ENCODE measurements at places on chromosomes 5 and 9. TPM values are rescaled to one million over a fixed set of nuclear protein-coding genes. Genes with fewer than 3 reads are reported as not detected.

Gene SIL1
- total RNA-seq: 109 TPM

Gene PCDHB8
- total RNA-seq: 0.32 TPM

Gene TAF1L
- under 0.01 TPM for total RNA-seq

Gene APBB3
- total RNA-seq: 30.9 TPM

Gene FBXO10
- 9.3 TPM for total RNA-seq

Gene SPIN1
- total RNA-seq: 88.0 TPM

Gene TMEM252
- not detected for total RNA-seq

Data from bronchial smooth muscle cell (primary cell).